ENCODE measurements at places on chromosomes 2 and 18.
A peak's percentile ranks its signal among the peaks of the same experiment; 100 is the strongest.

GRCh38 chr2:98909317-98910211, 26.5 kb downstream of the CRACDL start:
- peak; percentile 80 for DNase-seq

- peak; percentile 15 for DNase-seq
These were observed 634.0 kb downstream of the LRP1B start for GRCh38 chr2:141496810-141497209.

DNA sequence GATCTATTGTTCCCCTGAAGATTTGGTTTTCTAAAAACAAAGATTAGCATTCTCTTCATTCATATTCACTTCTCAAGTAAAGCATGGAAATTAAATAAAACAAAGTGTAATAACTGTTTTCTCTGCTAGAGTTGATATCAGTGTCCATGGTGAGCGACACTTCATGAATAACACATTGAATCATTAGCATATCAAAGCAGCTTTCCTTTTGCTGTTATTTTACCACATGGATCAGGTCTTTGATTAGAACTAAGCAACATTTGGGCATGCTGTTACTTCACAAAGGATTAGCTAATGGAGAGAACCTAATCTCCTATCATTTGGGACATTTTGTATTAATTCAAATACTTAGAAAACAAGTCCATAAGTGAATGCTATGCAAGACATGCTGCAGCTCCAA, 368.8 kb upstream of the CDH19 start:
- DNase-seq, result no peak

DNA sequence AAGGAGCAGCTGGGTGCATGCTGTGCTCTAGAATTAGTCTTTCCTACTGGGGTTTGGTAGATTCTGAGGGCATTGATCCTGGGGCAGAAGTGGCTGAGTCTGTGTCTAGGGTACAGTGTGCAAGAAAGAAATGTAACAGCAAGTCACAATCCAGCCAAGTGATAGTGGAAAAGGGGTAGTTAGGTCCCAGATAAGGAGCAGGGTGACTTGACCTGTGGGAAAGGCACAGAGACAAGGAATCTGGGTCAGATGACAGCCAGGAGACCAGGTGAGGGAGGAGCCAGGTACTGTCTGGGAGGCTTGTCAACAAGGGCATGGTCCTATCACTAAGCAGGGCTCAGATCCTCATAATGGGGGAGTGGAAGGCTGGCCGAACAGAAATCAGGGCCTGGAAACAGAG, 8.1 kb downstream of the IL37 start:
- no peak for DNase-seq

GRCh38 chr2:74571058-74571457, 16.5 kb downstream of the DOK1 start:
- no peak for DNase-seq

GRCh38 chr2:8632755-8633154, 49.1 kb upstream of the ID2 start:
- DNase-seq, result no peak

DNA sequence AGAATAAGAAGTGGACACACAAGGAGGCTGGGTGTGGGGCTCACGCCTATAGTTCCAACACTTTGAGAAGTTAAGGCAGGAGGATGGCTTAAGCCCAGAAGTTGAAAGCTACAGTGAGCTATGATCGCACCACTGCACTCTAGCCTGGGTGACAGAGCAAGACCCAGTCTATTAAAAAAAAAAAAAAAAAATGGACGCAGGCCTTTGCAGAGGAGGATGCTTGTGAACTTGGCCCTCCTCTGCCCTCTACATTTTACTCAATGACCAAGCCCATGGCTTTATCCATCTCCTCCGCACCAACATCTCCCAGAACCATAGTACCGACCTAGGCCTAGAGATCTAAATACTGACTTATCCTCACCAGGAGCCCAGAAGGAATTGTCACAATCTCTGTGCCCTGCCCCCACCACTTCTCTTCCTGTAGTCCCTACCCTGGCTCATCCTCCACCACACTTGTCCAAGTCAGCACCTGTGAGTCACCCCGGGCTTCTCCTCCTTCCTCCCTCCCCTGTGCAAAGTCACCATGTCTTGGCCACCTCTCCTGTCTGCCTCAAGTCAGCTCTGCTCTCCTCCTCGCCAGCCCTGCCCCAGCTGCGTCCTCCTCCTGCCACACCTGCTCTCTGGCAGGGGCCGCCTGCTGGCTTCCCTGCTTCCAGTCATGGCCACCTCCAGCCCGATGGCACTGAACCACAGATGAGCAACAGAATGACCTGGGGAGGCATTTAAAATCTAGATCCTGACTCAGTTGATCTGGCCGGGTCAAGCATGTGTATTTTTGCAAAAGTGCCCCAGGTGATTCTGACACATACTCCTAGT, 35.8 kb upstream of the ASPRV1 start:
- DNase-seq, result peak; percentile 79

DNA sequence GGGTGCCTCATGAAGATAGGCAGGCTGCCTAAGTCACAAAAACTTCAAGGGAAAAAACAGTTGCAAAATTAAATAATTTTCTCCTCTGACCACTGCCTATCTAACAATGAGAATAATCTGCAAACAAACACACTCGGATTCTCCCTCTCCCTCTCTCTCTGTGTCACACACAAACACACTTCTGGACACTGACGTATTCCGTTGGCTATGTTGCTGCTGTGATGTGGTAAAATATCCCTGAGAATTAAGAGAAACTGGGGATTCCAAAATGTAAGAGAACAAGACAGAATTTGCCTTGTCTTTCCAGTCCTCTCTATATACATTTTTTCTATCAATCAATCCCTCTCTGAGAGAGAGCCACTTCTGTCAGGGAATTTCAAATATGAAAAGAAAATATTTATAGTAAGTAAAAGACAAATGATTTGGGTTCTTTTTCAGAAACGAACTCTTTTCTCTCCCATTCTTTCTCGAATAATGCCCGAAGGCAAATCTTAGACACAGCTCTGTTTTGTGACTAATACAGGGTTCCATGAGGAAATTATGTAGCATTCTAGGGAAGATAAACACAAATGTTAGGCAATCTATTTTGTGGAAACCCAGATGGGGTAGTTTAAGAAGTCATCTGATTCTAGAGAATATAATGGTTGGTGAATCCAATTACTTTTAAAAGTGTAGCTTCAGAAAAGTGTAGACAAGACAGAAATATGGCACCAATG, 310.3 kb upstream of the CYP26B1 start:
- peak; percentile 83 for DNase-seq

DNA sequence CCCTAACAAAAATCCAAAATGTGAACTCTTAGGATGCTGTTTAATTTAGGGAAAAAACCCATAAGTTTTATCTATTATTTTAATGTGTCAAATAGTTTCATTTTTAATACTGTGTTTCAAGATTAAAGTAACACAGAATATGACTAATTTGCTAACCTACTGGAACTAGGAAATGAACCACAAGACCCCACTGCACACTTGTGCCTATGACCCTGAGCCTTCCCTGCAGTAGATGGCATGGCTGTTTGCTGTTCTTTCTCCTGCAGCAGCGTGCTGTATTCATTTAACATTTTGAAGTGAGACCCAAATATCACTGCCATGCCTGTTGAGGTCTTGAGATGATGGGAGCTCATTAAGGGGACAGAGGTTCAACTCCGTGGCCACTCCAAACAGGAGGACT, 565.2 kb upstream of the NRP2 start:
- DNase-seq, result no peak

GRCh38 chr2:32627441-32627813, 423 bp upstream of the TTC27 start:
- DNase-seq, result peak; percentile 68

DNA sequence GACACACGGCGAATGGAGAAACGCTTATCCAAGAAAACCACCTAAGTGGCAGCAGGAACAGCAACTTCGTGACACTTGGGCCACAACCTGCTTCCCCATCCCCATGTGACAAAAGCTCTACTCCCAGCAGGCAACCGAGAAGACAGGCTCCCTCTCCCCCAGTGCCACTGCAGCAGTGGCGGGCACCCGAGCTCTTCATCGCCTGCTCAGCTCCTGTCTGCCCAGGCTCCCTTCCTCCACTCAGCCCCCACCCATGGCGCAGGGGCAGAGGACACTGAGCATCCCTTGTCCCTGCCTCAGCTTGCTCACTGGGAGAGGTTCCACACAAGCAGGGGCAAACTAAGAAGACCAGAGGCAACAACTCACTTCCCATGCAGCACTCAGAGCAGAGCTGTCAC, 22.9 kb downstream of the SLC66A2 start:
- DNase-seq, result no peak

- DNase-seq, result peak; percentile 54
These were observed 151.1 kb downstream of the CCDC148 start for GRCh38 chr2:158305501-158305900.

GRCh38 chr2:31987454-31988220, 23.2 kb downstream of the MEMO1 start:
- DNase-seq, result peak; percentile 71

DNA sequence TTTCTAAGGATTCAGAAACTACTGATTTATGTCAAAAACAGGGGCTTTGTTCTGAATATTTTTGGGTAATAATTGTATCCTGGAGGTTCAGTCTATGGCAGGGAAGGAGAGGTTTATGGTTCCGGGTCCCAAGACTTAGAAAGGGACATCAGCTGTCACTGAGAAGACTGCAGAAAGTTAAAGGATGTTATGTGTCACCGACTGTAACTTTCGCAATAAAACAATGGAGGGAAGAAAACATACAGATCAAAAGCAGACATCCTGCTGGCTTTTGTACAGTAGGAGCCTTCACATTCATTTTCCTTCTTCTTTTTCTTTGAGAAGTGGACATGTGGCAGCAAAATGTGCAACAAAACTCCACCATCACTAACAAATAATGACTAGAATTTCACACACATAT, 900.7 kb upstream of the SOX11 start:
- no peak for DNase-seq

GRCh38 chr2:200399046-200399445, 92.6 kb downstream of the SPATS2L start:
- DNase-seq, result peak; percentile 91

DNA sequence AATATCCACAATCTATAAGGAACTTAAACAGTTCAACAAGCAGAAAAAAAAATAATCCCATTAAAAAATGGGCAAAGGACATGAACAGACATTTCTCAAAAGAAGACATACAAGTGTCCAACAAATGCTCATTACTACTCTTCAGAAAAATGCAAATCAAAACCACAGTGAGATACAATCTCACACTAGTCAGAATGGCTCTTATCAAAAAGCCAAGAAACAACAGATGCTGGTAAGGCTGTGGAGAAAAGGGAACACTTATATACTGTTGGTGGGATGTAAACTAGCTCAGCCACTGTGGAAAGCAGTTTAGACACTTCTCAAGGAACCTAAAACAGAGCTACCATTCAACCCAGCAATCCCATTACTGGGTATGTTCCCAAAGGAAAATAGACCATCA, 7.2 kb upstream of the CRYGB start:
- peak; percentile 9 for DNase-seq

GRCh38 chr2:159124931-159125467, 156.6 kb downstream of the TANC1 start:
- DNase-seq, result no peak

GRCh38 chr2:98701230-98701629, 29.7 kb downstream of the MGAT4A start:
- DNase-seq, result no peak

- DNase-seq, result no peak
These were observed 307.6 kb upstream of the ZNF521 start for GRCh38 chr18:25659541-25659940.

- no peak for DNase-seq
These were observed 258.8 kb downstream of the ALPK2 start for GRCh38 chr18:58370038-58370580.

DNA sequence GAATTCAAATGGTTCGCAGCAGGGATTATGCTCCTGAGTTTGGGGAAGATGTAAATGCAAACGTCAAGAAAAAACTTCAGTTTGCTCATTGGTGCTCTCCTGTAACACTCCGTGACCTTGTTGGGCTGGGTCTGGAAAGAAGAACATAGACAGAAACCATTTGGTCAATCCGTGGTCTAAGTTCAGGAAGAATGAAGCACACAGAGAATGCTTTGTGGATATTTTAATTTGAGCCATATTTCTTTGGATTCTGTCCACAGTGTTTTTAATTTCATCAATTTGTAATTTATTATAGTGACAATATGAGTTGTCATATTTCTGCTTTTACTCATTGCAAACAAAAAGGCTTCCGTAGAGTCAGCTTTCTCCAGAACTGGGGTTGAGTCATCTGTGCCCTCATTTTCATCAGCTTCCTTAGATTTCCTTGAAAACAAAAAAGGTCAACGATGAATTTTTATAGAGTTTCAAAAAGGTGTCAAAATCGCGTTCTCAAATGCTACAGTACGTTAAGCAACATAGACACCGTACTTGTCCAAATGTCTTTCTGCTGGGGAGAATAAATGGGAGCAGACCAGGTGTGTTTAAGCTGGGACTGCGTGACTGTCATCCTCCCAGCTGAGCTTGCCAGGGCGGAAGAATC, 606.4 kb downstream of the RNF144A start:
- DNase-seq, result no peak

- DNase-seq, result no peak
These were observed 106.6 kb upstream of the CYP1B1 start for GRCh38 chr2:38182492-38183003.

- DNase-seq, result peak; percentile 13
These were observed 107.3 kb upstream of the SLC8A1 start for GRCh38 chr2:40559175-40559574.
